ENCODE measurements at places on chromosomes 7 and 10.
A peak's percentile ranks its signal among the peaks of the same experiment; 100 is the strongest.

GRCh38 chr10:75208181-75208580 lies 2.4 kb upstream of the VDAC2 start:
- DNase-seq: peak; percentile 30

GRCh38 chr10:1249142-1249920 lies 193.1 kb downstream of the WDR37 start:
- DNase-seq: no peak

DNA sequence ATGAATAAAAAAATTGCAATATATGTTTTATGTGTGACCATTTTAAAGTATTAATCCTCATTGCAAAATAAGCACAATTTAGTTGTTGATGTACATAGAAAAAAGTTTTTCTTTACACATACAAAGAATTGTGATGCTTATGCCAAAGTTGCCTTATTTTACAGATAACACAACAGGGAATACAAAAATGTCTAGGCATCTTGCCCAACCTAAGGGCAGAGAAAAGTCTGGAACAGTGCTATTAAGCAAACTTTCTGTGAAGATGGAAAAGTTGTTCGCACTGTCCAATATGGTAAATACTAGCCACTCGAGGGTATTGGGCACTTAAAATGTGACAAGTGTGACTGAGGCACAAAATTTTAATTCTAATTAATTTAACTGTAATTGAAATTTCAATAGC lies 190.2 kb upstream of the HGF start:
- DNase-seq: no peak

- no peak for DNase-seq
Measured at GRCh38 chr7:41421056-41421455, 281.8 kb downstream of the INHBA start.

GRCh38 chr10:132506711-132507408 lies 30.7 kb upstream of the INPP5A start:
- DNase-seq: no peak

DNA sequence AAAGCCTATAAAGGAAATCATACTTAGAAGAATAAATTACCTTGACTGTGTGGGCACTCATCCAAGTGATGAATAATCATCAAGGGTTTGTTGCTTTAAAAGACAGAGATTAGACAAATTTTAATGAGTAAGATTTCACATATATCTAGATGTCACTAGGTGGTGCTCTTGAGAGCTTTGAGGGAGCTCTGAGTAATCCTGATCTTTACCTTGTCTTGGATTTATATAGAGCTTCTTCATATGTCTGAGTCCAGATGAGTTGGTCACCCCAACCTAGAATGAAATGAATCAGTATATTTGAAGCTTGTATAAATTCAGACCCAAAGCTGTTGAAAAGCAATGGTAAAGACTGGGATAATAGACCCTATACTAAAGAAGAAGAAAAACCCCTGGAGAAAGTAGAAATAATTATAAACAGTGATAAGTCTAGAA lies 3.7 kb downstream of the AGR2 start:
- DNase-seq: no peak

GRCh38 chr10:107477266-107477665 lies 312.8 kb upstream of the SORCS1 start:
- no peak for DNase-seq

- no peak for DNase-seq
Measured at GRCh38 chr7:35241884-35242283, 12.0 kb downstream of the TBX20 start.

GRCh38 chr7:100983451-100984187 lies 14.3 kb downstream of the MUC12 start:
- DNase-seq: no peak

All from stimulated activated CD4-positive, alpha-beta T cell treated with anti-CD3 and anti-CD28 coated beads, Interleukin-1b, Interleukin-23, amount 100 ng/mL, for 48 hours (primary cell).